ENCODE measurements at places on chromosomes 11 and 22. TPM values are rescaled to one million over a fixed set of nuclear protein-coding genes. Genes with fewer than 3 reads are reported as not detected.
A peak's percentile ranks its signal among the peaks of the same experiment; 100 is the strongest.

DNA sequence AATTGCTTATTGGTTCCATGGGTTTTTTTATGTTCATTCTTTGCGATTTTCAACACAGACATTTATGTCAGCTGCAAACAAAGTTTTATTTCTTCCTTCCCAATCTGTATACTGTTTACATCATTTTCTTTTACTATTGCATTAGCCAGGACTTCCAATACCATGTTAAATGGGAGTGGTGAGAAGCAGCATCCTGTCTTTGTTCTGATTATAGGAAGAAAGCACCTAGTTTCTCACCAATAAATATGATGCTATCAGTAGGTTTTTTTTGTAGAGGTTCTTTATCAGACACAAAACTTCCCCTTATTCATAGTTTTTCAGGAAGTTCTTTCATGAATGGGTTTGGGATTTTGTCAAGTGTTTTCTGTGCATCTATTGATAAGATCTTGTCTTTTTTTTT, 28.0 kb upstream of the OR8B8 start:
- no peak for DNase-seq

DNA sequence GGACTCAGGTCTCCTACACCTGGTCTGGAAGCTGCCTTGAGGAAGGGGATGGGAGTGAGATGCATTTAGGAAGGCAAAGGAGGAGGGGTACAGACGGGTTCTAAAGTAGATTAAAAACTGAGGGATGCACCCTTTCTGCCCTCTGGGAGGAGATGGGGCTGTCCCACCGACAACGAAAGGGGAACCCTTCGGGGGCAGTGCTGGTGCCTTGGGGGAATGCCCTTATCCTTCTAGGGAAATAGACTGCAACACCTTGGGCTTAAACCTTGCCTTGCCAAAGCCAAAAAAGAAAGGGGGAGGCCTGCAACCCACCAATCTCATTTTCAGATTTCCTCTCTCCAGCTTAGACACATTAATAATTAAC, 89.8 kb downstream of the PLEKHA7 start:
- DNase-seq, result no peak

DNA sequence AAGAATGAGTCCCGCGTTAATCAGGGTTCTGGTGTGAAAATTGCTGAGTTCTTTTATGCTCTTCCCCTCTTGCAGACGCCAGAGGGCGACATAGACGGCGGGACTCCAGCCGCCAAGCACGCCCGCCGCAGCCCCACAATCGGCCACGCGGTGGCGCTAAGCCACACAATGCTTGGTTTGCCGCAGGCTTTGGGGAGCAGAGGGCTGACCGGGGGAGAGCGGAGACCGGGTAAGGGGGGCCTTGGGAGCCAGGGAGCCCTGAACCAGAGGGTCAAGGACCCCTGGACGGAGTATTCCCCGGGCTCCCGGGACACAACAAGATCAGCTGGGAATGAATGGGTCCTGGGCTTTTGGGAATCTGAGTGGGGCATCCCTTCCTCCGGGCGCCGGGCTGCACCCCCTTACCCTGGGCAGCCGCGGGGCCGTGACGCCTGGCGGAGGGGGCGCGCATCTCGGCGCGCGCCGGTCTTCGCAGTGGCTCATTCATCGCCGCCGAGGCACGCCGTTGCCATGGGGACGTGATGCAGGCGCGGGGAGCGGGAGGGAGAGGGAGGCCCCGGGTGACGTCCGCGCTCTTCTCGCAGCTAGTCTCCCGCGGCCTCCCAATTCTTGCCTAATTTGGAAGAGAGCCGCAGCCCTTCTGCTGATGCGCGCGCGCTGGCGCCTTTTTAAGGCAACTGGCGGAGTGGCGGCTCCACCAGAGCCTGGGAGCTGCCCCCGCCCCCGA, 12.2 kb upstream of the NPAS4 start:
- peak; percentile 97 for DNase-seq

GRCh38 chr11:45484326-45484883, 181.0 kb downstream of the CHST1 start:
- no peak for DNase-seq

- DNase-seq, result no peak
These were observed 488.1 kb downstream of the NTM start for GRCh38 chr11:131858505-131858904.

GRCh38 chr11:16738947-16739815, 734 bp downstream of the C11orf58 start:
- DNase-seq, result no peak

DNA sequence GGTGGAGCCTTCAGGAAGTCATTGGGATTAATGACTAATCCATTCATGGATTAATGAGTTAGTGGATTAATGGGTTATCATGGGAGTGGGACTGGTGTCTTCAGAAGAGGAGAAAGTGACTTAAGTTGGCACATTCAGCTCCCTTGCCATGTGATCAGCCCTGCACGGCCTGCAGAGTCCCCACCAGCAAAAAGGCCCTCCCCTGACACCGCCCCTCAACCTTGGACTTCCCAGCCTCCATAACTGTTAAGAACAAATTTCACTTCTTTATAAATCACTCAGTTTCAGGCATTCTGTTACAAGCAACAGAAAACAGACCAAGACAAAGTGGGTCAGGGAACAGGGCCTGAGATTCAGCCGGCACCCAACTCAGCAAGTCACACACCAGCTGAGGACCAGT, 85.3 kb downstream of the MICAL3 start:
- DNase-seq, result no peak

GRCh38 chr22:24686280-24686679, 83.3 kb downstream of the GGT1 start:
- DNase-seq, result no peak

- DNase-seq, result no peak
These were observed 5.7 kb downstream of the PATE2 start for GRCh38 chr11:125772834-125773505.

- no peak for DNase-seq
These were observed 21.6 kb downstream of the SVIP start for GRCh38 chr11:22807855-22808570.

- DNase-seq, result no peak
These were observed 471.2 kb downstream of the MIAT start for GRCh38 chr22:27128461-27129085.

GRCh38 chr11:118921121-118921928, 4.4 kb downstream of the BCL9L start:
- DNase-seq, result peak; percentile 85

- peak; percentile 21 for DNase-seq
These were observed 45.6 kb downstream of the ARFGAP3 start for GRCh38 chr22:42811459-42811858.

- no peak for DNase-seq
These were observed 726 bp downstream of the PKNOX2 start for GRCh38 chr11:125165111-125165842.

GRCh38 chr11:90558328-90558865, 335.5 kb upstream of the CHORDC1 start:
- no peak for DNase-seq

GRCh38 chr22:33271390-33272161, 213.4 kb upstream of the SYN3 start:
- no peak for DNase-seq

DNA sequence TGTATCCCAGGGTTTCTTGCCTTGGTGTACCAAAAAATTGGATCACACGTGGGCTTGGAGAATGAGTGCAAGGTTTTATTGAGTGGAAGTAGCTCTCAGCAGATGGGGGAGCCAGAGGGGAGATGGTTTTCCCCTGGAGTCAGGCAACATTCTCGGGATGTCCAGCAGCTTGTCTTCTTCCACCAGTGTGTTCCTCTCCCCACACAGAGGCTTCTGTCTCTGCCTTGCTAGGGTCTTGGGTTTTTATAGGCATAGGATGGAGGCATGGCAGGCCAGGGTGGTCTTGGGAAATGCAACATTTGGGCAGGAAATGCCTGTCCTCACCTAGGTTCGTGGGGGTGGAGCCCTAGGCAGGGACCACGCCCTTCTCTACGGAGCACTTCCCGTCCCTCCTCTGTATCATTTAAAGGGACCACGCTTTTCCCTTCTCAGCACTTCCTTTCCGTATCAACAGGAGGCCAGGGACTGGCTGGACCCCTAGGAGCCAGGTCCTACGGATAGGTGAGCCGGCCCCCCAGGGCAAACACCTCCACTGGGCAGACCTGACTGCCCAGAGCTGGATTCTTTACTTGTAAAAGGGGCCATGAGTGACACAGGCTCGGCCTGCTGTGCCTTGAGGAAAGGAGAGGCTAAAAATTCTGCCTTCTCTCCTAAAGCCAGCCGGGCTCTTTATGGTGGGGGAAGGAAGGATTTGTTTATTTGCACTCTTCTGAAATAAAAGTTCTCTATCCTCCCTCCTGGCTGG, 55.3 kb upstream of the CCDC188 start:
- no peak for DNase-seq

DNA sequence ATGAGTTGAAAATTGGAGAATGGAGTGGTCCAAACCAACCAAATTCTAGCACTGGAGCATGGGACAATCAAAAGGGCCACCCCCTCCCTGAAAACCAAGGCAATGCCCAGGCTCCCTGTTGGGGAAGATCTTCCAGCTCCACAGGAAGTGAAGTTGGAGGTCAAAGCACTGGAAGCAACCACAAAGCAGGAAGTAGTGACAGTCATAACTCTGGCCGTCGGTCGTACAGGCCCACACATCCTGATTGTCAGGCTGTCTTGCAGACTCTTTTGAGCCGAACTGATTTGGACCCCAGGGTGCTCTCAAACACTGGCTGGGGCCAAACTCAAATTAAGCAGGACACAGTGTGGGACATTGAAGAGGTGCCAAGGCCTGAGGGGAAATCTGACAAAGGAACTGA, 80.5 kb upstream of the ADSL start:
- no peak for DNase-seq

DNA sequence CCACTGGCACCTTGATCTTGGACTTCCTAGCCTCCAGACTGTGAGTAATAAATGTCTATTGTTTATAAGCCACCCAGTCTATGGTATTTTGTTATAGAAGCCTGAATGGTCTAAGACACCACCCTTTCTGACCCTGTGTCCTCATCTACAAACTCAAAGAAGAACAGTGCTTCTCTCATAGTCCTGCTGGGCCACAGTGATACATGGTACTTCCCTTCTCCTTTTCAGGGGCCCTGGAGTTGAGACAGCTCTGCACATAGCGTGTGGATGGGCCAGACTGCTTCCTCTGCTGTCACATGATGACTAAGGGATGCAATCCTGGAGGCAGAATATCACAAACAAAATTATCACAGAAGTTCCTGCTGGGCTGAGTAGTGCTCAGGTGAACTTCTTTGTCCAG, 5.0 kb downstream of the KCNJ11 start:
- no peak for DNase-seq

GRCh38 chr22:28798810-28799605, 1.4 kb downstream of the XBP1 start:
- no peak for DNase-seq

GRCh38 chr11:93783765-93784144, 327 bp upstream of the MED17 start:
- DNase-seq, result no peak

DNA sequence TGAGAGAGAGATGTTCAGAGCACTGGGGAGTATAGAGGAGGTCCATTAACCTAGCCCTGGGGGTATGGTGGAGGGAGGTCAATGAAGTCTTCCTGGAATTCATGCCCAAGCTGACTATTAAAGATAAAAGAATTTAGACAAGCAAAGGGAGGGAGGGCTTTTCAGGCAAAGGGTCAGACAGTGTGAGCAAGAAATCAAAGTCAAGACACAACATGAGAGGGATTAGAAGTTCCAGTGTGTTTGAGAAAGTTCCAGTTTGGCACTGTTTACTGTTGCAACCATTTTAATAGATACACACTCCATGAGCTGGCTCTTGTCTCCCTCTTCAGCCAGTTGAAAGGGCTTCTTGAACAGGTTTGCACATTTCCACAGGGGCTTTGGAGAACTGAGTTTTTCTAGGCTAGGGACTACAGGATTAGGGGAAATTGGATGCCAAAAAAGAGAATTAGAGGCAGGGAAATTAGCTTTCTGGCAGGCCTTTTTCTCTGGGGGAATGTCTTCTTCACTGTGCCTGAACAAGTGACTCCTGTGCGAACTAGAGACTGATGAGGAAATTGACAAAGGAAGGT, 14.7 kb upstream of the NNMT start:
- no peak for DNase-seq

DNA sequence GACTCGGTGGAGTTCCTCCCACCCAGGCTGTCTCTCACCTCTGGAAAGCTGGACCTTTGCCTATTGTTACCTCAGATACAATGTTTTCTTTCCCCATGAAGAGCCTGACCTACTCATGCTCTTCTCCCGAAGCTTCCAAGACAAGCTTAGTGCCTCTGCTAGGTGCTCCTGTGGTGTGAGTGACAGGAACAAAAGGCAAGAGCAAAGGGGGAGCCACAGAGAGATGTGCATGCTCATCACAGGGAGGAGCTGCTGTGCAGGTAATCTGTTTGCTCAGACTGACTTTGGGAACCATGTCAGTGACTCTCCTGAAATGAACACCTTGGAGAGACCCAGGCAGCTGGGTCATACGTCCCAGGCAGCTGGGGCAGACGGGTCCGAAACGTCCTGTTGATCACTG, 53.6 kb upstream of the VSTM5 start:
- DNase-seq, result no peak

DNA sequence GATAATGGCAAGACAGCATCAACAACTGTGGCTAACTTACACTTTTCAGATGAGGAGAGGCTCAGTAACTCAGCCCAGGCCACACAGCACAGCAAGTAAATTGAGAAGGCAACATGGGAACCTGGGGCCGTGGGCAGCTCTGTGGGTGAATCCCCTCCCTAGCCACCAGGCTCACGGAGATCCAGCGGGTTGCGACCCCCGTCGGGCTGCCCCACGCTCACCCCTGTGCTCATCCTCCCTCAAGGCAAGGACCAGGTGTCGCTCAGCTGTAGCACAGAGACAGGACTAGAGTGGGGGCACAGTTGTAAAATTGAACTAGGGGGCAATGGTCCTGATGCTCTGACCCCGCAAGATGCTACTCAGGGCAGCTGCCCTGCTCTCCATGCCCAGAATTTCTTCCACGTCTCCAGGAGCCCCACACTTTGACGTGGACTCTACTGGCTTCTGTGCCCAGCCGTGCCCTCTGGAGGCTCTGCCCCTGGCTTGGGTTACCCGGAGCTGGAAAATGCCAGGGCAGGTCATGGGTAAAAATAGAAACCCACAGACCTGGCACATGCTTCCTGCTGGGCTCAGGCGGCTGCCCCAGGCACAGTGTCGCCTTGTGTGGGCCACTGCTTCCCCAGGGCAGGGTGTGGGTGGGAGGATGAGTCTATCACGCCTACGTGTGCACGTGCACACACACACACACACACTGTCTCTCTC, 9.0 kb downstream of the TUBA8 start:
- DNase-seq, result no peak

Gene HEPN1
- not detected for total RNA-seq

Gene OR56A1
- not detected for total RNA-seq

Gene OR56A4
- total RNA-seq, result 0.08 TPM

Gene WBP2NL
- not detected for total RNA-seq

Gene ISX
- not detected for total RNA-seq

Gene OR2AG1
- total RNA-seq, result not detected

Gene FIBIN
- 45.4 TPM for total RNA-seq

Gene SHANK2
- total RNA-seq, result 0.03 TPM

All from osteocyte (in vitro differentiated cells).